ENCODE measurements at places on chromosomes 12 and 14.

- DNase-seq, result no peak
These were observed 246.4 kb downstream of the RPL10L start for GRCh38 chr14:46404865-46405811.

DNA sequence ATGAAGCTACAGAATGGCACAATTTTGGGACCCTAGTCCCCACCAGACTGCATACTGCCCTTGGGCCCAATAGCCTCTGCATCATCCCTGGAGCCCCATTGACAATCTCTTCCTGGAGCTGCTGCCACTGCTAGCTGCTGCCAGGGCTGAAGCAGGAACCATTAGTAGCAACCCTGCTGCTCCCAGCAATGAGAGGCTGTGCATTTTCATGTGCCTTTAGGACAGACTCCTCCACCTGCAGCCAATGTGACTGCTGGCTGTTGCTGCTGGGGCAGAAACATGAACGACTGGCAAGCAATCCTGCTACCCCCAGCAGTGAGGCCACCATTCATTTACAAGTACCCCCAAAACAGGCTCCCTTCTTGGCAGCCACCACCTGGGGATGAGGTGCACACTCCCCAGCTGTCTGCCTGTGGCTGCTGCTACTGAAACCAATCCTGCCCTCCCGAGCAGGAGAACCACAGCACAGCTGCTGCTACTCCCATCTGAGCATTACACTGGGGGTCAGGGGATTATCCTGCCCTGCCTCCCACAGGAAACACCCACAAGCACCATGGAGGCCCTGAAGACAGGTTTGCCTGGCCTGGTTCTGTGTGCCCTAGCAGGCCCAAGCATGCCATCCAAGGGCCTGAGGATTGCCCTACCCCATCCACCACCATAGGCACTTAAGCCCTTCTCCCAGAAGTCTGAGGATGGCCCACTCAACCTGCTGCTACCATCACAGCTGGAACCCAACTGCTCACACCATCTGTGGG, 181.0 kb downstream of the MYRFL start:
- peak; percentile 67 for DNase-seq

DNA sequence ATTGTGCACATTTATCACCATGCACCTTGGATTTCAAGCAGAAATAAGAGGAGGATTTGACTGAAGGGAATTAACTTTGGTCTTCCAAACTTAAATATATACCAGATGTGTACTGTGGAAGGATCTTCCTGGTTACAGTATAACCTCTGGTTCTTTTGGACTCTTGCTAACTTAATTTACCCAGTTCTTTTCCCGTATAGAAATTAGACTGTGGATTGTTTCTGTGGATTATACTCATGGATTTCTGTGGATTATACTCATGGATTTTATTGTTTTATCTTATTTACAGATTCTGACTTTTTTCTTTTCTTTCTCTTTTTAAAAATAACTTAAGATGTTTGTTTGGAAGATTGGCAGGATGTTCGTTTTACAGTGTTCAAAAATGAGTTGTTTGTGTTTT, 215.3 kb downstream of the RAD51B start:
- no peak for DNase-seq

DNA sequence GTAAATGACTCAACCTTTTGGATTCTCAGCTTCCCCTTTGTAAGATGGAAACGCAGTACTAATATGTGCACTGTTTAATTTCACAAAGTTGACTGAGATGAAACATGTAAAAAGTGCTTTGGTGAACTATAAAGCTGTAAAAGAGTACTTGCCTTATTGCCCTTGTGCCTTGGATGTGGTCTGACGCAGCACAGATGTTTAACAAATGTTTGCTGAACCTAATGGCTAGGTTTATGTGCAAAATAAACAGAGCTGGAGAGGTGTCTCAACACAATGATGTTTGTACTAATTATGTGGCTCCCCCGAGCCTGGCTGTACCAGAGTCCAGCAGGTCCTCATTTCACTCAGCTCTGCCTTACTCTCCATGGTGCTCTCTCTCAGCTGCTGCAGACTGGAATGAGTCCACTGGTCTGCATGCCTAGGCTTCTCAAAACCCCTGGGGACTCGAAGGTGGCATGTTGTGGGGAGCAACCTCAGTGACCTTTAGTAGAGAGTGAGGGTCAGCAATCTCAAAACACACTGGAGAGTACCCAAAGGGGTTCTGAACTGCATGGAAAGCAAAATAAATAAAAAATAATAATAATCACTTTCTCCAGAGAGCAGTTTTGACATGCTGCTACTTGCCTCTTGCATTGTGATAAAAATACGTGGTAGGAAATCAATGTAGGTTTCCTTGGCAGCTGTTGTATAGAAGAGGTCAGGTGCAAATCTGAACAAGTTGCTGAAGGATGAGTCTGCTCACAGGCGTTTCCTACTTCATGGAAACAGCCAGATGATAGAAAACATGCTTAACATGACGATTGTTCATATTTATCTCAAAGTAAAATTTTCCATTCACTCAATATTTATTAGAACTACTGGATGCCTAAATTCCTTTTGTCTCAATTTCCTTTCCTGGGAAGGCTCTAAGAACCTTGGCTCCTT, 8.5 kb upstream of the AMIGO2 start:
- DNase-seq, result no peak

- DNase-seq, result no peak
These were observed 20.4 kb downstream of the CLMN start for GRCh38 chr14:95299271-95299670.

GRCh38 chr12:75269209-75269608, 59.6 kb upstream of the KCNC2 start:
- DNase-seq, result no peak

DNA sequence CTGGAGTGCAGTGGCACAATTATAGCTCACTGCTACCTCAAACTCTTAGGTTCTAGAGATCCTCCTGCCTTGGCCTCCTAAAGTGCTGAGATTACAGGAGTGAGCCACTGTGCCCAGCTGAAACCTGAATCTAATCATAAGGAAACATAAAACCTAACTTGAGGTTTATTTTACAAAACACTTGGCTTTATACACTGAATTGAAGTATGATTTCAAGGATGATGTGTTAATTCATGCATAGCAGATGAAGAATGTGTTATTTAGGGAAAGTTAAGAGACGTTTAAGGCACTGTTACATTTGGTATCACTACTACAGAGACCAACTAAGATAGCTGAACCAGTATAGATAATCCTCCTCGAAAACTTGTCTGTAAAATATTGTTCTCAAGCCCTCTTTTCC, 6.4 kb downstream of the DICER1 start:
- no peak for DNase-seq

DNA sequence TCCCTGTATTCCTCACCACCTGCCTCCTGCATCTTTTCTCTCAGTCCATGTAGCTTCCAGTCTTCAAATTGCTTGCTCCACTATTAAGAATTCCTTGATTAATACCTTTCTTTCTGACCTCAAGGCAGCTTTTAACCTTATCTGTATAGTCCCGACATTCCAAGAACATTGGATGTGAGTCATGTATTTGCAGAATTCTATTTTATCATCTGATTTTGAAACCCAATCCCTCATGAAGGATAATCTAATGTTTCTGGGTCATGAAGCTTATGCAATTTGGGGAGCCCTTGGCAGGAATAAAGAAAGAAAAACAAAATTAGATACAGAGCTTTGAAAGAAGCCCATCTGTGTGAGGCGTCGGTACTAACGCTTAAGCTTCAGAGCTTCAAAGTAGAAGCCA, 63.4 kb upstream of the CCND2 start:
- no peak for DNase-seq

DNA sequence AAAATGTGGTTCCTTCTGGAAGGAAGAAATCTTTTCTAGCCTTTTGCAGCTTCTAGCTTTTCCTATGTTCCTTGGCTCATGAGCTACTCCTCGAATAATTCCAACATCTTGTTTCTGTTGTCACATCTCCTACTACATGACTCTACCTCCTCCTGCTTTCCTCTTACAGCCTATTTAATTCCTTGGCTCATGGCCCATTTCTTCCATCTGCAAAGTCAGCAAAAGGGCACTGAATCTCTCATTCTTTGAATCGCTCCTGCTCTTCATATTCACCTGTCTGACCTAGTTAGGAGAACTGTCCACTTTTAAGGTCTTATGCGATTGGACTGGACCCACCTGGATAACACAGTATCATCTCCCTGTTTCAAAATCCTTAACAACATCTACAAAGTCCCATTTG, 15.8 kb downstream of the PRKD1 start:
- no peak for DNase-seq

GRCh38 chr14:77979666-77980351, 179.9 kb downstream of the ADCK1 start:
- peak; percentile 4 for DNase-seq

- DNase-seq, result no peak
These were observed 33.5 kb downstream of the CYP46A1 start for GRCh38 chr14:99717682-99718013.

DNA sequence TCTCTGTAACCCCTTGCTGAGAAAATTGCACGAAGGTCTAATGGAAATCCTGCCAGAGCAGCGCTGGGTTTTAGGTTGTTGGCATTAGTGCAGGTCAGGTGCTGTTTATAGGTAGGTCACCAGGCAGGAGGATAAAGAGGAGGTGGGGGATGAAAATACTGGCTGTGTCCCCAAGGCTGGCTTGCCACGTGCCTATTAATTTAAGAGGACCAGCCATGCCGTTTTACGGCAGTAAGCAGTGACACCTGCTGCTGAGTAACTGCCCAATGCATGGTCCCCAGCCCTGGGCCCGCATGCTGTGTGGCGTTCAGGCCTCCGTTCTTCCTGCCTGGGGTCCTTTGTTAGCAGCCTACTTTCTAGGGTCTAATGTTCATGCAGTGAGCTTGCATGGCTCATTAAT, 67.2 kb downstream of the WDR20 start:
- DNase-seq, result no peak

DNA sequence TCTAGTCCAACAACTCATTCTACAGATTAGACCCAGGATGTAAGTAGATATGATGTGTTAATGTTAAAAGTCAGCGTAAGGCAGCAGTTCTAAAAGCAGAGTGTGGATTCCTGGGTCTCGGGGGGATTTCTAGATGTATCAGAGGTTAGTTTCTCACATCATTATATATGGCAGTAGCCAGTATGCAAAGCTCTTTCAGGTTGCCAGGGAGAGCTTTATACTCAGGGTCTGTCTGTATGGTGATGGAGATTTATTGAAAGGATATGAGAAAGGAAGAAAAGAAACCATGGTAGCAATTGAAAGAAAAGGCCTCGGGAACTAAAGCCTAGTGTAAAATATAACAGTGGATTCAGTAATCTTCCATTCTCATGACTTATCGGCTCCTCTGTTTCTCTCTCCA, 26.2 kb upstream of the PAWR start:
- DNase-seq, result no peak

DNA sequence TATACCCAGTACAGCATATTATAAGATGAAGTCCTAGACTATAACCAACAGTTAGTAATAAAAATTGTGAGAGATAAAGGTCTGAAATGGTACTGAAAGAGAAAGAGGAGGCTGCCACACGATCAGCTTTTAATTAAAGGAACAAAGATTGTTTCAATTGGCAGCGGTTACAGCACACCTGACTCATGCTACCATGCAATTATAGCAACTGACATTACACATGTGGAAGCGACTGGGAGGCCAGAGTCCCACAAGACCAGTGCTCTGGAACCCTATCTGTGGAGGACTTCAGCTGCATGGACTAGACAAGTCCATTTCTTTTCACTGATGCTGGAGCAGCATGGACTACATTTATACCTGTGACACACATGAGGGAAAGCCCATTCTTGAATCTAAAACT, 55.2 kb downstream of the SEL1L start:
- peak; percentile 72 for DNase-seq

DNA sequence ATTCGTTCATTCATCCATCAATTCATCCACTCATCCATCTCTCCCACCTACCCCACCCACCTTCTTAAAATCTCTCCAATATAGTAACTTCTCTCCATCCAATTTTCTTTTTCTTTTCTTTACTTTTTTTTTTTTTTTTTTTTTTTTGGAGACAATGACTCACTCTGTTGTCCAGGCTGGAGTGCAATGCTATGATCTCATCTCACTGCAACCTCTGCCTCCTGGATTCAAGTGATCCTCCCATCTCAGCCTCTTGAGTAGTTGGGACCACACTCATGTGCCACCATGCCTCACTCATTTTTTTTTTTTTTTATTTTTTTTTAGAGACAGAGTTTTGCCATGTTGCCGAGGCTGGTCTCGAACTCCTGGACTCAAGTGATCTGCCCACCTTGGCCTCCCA, 118.4 kb downstream of the SUDS3 start:
- DNase-seq, result no peak

- no peak for DNase-seq
These were observed 19.9 kb downstream of the LMNTD1 start for GRCh38 chr12:25533150-25533549.

GRCh38 chr12:3920351-3921150, 47.4 kb upstream of the PARP11 start:
- DNase-seq, result no peak

DNA sequence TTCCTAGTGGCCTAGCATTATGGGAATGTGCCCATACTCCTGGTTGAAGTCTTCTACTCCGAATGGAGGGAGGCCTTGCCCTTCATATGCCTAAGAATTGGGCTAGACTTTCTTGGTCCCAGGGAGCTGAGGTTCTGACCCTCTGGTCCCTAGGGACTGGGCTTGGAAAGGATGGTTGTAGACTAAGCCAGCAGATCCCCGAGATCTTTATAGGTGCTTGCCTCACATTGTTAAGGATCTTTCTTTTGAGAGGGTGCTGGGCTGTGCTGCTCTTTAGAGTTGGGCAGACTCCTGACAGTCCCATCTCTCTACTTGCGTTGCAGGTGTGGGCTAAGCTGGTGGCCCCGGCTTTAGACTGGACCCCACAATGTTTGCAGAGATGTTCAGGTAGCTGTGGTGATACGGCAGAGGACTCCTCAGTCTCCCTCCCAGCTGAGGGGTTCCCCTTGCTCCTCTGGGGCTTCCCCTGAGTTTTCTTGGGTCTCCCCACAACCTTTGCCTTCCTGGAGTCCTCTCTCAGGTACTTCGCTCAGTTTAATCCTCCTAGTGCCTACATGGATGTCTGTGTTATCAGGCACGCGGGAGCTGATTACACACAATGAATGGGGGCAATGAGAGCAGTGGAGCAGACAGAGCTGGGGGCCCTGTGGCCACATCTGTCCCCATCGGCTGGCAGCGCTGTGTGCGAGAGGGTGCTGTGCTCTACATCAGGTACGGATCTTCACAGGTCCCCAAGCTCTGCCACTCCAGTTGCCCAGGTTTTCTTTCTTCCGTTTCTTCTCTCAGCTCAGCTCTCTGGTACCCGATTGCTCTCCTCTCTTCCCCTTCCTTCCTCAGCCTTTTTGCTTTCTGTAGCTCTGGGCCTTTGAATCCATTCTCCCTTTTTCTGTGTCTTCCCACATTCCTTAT, 1.3 kb downstream of the MBD6 start:
- no peak for DNase-seq

GRCh38 chr12:76764856-76765255, 941 bp downstream of the ZDHHC17 start:
- DNase-seq, result peak; percentile 10

- no peak for DNase-seq
These were observed 282.0 kb downstream of the ERC1 start for GRCh38 chr12:1273051-1273450.
